ENCODE measurements at places on chromosomes 3 and 15.

- DNase-seq: peak; percentile 21
Measured at GRCh38 chr3:52682016-52682415, 3.7 kb downstream of the PBRM1 start.

DNA sequence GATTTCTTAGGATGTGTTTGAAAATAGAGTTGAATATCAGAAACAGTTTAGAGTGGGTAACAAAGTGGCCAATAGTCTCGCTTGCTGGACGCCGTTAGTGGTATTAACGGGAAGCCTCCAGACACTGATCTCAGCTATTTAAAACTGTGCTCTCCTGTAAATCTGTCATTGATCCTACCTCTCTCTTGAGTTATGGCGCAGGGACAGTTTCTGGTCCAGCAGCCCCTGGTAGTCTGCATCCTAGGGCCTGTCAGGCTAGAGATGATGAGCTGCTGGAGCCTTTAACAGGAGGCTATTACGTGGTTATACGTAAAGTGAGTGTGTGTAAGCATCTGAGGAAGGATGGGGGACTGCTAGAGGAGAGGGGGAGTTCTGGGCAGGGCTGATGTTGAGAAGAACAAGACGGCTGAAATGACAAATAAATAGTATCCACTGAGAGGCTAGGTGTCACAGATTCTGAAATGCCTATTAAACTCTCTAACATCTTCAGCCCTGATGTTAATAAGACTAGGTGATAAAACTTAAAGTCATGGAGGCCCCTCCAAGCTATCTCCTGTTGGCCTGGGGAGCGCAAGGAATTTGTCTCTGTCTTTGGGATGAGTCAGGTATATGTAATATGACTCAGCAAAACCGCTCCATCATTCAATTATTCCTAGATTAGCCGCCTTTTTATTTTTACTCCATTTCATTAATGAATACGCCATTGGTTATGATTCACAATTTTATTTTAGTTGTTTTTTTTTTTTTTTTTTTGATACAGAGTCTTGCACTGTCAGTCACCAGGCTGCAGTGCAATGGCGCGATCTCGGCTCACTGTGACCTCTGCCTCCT lies 155.7 kb downstream of the GREM1 start:
- DNase-seq: no peak

- DNase-seq: no peak
Measured at GRCh38 chr3:195180490-195181112, 90.4 kb downstream of the XXYLT1 start.

DNA sequence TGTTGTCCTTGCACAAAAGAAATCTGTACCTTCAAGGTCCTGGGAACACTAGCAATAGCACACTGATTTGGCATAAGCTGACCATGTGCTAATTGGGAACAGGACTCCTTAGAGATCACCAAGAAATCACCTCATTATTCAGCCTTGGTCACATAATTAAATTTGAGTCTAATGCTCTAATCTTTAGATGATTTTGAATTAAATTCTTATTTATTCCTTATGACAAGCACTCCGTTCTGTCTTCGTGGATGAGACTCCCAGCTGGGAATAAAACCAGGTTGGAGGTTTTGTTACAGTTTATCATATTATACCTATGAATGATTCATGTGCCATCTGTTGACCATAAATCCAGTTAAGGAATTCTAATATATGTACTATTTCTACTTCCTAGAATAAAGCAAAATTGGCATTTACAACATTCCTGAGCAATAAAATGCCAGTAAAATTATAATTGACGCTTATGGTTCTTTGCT lies 162.2 kb downstream of the MYRIP start:
- DNase-seq: no peak

DNA sequence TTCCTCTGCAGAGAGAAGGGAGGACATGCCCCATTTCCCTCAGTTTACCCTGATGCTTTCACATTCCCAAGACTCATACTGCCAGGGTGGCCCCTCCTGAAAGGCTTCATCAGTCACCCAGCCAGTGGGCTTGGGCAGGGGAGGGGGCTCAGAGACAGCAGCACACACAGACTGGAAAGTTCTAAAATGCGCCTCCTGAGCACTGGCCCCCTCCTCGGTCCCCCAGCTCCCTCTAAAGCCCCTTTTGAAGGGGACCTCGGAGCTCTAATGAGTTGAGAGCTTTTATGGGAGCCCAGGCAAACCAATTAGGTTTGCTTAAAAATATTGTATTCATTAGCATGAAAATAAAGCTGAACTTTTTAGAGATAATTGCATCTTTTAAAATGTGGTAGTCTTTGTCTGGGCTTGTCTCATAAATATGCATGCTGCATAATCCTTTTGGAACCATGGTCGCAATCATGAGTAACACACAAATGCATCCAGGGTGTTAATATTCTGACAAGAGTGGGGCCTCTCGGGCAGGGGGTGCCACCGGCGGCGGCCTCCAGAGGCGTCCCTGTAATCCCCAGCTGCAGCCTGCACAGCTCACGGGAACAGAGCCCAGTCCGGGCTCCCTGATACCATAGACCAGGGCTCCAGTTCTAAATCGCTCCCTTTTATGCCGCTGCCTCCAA lies 78.5 kb downstream of the RPLP1 start:
- DNase-seq: no peak

GRCh38 chr3:64717872-64718613 lies 30.2 kb upstream of the ADAMTS9 start:
- DNase-seq: no peak

GRCh38 chr3:127701280-127701911 lies 28.6 kb downstream of the ABTB1 start:
- DNase-seq: no peak

DNA sequence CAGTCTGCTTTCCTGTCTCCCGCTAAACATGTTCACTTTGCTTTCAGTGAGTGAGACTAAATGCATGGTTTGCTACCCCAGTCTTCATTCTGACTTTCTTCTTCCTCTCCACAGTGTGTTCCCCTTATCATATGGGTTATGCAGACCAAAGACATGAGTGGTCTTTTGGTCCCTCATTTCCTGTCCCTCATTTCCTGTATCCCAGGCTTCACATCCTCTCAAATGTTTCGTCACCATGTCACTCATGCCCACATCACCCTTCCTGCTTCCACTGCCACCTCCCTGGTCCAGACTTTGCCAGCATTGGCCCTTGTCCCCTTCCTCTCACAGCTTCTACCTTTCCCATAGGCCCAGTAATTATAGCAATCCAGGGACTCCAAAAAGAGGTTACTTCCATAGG lies 209.0 kb downstream of the MYRIP start:
- DNase-seq: no peak

DNA sequence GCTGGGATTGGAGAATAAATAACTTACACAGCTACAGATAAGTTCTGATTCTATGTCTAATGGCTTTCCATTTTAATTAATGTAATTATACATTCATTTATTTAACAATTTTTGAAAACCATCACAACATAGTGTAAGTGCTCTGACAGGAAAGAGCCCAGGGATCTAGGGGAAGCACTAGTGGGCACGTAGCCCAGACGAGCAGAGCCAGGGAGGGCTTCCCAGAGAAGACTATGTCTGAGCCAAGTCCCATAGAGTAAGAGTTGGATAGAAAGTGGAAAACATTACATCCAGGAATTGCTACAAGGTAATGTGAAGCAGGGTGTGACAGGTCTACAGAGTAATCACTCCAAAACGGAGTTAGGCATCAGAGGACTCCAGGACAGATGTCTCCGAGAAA lies 2.9 kb upstream of the HGD start:
- DNase-seq: no peak

- DNase-seq: peak; percentile 61
Measured at GRCh38 chr3:49906073-49906743, 2.5 kb upstream of the MST1R start.

DNA sequence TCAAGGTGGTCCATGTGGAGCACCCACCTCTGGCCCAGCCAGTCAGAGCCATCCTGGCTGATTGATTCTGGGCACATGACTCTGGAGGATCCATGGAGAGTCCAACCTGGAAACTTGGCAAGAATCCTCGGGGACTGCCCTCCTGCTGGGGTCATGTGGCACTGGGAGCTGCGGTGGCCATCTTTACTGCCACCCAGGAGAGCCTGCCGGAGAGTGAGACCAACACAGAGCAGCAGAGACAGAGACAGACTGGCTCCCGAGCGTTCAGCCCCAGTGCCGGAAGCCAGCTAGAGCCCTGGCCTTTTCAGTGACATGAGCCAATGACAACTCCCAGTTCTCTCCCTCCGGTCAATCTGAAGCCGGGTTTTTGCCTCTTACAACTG lies 11.5 kb upstream of the GATA2 start:
- no peak for DNase-seq

GRCh38 chr3:44045476-44046275 lies 196.0 kb upstream of the TOPAZ1 start:
- DNase-seq: no peak

GRCh38 chr3:179506792-179507191 lies 55.5 kb upstream of the GNB4 start:
- no peak for DNase-seq

- DNase-seq: no peak
Measured at GRCh38 chr3:58697561-58697960, 31.0 kb upstream of the FAM3D start.

GRCh38 chr15:28885128-28885629 lies 595 bp upstream of the APBA2 start:
- DNase-seq: no peak

DNA sequence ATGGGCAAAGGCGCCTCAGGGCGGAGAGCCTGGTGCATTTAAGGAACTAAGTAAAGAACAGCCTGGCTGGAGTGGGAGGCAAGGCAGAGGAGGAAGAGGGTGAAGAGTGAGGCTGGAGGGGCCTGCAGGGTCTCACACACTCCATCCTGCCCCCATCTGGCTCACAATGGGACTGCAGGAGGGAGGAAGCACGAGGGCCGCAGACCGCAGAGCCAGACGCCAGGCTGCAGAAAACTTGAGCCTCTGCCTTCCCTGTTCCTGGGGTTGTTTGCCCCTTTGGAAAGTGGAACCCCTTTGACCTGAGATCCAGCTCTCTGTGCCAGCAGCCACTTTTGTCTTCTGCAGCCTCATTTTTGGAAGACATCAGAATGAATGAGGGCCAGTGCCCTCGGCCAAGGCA lies 138.0 kb downstream of the SRGAP3 start:
- no peak for DNase-seq

DNA sequence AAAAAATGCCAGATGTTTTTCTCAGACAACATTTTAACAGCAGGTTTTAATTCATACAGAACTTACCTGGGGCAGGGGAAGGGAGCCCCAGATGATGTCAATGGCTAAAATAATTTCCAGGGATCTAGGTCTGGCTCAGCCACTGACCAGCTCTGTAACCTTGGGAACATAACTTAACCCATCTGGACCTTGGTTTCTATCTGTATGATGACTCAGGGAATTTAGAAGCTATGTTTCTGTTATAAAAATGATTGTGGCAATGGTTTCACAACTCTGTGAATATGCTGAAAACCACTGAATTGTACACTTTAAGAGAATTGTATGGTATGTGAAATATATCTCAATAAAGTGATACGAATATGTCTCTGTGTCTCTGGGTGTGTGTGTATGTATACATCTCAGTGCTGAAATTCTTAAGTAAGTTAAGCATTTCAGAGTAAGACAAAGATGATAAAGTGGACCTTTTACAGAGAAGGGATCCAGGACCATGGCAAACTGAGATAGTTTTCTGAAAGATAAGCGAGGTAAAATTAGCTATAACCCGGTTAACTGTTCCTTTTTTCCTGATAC lies 2.9 kb downstream of the SH3GL3 start:
- no peak for DNase-seq

- DNase-seq: no peak
Measured at GRCh38 chr3:120326784-120327183, 22.4 kb downstream of the LRRC58 start.

Data from eye (tissue), 1 donor.